ENCODE measurements at places on chromosomes 6 and 20.

- DNase-seq = no peak
Measured at GRCh38 chr20:34334654-34335407, 28.2 kb upstream of the ITCH start.

- DNase-seq = no peak
Measured at GRCh38 chr6:26454631-26455030, 3.1 kb upstream of the BTN2A1 start.

DNA sequence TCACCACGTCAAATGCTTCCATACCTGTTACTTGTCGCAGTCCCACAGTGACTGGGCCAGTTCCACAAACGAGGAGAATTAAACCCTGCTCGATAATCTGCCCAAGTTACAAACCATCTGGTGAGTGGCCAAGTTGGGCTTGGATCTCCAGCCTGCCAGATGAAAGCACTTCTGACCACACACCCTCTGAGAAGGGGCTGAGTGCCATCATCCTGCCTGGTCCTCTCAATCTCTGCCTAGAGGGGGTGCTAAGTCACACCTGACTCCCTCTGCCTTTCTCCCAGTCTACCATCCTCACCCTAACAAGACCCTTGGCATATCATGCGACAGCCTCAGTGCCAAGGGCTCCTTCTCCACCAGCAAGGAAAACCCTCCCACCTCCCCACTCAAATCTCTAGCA is 15.8 kb downstream of the RRP36 start:
- no peak for DNase-seq

DNA sequence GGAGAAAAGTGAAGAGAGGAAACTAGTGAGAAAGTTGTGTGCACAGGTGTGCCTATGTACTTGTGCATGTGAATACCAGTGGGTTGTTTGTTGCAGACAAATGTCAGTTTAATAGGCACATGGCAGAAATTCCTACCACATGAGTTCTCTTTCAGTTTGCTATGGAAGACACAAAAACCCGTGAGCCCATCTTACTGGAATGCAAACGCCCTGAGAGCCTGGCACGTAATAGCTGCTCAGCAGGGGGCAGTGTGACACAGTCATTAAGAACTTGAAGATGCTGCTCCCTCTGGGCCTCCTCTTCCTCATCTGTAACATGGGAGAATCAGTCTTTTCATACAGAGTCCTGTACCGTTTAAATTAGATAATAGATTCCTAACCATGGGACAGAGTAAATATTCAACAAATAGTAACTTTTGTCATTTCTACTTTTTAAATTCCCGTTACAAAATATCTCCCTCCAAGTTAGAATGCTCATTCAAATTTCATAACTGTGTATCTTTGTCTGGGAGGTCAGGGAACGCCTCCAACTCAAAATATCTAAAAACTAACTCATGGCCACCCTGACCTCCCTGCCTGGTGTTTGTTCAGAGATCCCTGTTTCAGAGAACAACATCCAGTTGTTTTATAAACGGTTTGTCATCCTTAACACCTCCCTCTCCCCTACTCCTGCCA is 802.9 kb downstream of the MAFB start:
- DNase-seq = no peak

DNA sequence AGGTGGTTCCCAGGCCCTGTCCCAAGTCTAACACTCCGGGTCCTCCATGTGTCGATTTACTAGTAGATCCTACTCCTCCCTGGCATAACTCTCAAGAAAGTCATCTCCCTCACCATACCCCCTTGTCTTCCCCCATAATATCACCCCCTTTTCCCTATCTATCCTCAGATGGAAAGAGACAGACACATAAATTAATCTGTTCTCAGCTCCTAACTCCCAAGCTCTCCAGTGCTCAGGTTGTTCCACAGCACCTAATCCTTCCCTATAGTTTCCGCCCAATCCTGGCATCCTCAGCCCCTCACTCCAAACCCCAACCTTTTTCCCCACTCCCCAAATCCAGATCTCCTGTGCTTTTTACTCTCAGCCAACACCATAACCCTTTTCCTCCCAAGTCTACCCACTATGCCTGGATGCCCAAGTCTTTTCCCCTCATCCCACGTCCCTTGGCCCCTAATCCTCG is 808 bp downstream of the ILRUN start:
- DNase-seq = no peak

GRCh38 chr6:39484276-39484675 is 161.8 kb upstream of the KCNK16 start:
- no peak for DNase-seq

DNA sequence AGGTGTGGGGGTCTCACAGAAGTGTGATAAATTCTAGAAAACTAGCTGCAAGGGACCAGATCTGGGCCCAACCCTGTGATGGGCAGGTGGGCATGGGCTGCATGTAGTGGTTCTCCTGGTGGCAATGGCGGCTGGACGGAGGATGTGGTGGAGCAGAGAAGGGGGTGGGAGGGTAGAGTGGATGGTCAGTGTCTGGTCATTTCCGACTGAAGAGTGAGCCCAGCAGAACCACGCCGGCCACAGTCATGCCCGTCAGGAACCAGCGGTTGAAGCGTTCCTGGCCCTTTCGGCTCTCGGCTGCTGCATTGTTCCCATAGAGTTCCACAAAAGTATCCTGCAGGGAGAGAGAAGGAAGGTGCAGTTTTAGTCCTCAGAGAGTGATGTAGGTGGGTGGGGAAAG is 28.0 kb downstream of the COX4I2 start:
- DNase-seq = no peak

DNA sequence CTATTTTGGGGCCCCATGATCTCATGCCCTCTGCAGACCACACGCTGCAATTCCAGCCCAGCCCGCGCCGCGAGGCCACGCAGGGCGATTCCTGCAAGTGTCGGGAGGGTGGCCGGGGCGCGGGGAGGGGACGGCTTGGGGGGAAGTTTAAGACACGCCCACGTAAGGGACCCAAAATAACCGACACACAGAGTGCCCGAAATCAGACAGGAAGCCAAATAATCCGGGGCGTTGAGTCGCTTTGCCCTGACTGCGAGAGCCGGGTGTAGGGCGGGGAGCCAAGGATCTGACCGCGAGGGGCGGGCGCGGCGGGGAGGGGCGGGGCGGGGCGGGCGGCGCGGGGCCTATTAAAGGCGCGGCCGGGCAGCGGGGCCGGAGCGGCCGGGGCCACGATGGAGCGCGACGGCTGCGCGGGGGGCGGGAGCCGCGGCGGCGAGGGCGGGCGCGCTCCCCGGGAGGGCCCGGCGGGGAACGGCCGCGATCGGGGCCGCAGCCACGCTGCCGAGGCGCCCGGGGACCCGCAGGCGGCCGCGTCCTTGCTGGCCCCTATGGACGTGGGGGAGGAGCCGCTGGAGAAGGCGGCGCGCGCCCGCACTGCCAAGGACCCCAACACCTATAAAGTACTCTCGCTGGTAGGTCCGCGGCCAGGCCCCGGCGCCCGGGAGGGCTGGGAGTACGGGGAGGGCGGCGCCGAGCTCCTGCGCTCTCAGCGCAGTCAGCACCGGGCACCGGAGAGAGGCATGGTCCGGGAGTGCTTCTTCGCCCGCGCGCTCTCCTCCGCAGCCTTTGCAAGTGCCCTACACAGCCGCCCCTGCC is at the start of gene ENPP1:
Gene ENPP1, plus strand, starts transcription at position 377 of the 816 bp plus-strand sequence. Its CDS starts 16 bp downstream, at position 393.
- peak; percentile 5 for DNase-seq

DNA sequence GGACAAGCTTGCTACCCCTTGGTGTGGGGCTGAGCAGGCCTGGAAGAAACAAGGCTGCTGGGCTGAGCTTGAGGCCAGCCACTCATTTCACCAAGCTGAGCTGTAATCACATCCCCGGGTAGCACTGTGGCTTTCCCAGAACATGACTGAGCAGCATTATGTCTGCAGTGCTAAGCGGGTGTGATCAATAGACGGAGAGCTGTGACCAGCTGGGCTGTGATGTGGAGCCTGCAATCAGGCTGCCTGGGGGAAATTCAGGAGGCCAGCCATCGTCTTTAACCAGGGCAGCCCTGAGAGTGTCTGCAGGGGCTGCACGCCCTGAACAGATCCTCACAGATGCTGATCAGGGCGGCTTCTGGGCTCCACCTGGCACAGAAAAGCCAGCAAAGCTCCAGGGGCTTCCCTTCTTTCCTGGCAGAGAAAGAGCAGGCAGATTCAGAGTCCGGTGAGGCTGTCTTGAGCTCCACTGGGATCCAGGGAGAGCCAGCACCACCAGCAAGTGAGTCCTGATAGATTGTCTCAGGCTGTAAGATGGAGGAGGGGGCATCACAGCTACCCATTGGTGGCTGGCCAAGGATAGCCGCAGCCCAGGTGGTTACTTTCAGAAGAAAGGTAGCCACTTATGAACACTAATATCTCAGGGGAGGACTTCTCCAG is 165.9 kb downstream of the NRN1 start:
- no peak for DNase-seq

DNA sequence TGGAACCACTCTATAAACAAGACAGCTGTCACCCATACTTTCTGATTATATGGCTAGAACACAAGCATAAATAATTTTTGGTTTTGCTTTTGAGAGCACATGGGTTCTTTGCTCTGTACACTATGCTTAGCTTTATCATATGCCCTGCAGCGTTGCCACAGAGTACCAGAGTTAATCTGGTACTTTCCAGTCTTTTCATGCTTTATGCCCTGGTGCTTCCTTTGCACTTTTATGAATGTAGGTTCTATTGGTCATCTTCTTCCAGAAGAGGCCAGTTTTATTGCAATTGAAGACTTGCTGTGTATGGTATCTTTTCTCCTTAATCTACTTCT is 20.8 kb downstream of the SHLD1 start:
- DNase-seq = no peak
